ENCODE measurements at places on chromosomes 1 and 21. TPM values are rescaled to one million over a fixed set of nuclear protein-coding genes. Genes with fewer than 3 reads are reported as not detected.

The TTLL10 gene
- not detected for polyA plus RNA-seq

The KPRP gene
- polyA plus RNA-seq, result not detected

The BCL2L15 gene
- polyA plus RNA-seq, result 1.1 TPM

The SEMA6C gene
- polyA plus RNA-seq, result 78.9 TPM

The GNPAT gene
- polyA plus RNA-seq, result 75.0 TPM

The PTPN7 gene
- polyA plus RNA-seq, result 0.65 TPM

The GJA8 gene
- polyA plus RNA-seq, result not detected

The ELAPOR1 gene
- polyA plus RNA-seq, result 0.37 TPM

DNA sequence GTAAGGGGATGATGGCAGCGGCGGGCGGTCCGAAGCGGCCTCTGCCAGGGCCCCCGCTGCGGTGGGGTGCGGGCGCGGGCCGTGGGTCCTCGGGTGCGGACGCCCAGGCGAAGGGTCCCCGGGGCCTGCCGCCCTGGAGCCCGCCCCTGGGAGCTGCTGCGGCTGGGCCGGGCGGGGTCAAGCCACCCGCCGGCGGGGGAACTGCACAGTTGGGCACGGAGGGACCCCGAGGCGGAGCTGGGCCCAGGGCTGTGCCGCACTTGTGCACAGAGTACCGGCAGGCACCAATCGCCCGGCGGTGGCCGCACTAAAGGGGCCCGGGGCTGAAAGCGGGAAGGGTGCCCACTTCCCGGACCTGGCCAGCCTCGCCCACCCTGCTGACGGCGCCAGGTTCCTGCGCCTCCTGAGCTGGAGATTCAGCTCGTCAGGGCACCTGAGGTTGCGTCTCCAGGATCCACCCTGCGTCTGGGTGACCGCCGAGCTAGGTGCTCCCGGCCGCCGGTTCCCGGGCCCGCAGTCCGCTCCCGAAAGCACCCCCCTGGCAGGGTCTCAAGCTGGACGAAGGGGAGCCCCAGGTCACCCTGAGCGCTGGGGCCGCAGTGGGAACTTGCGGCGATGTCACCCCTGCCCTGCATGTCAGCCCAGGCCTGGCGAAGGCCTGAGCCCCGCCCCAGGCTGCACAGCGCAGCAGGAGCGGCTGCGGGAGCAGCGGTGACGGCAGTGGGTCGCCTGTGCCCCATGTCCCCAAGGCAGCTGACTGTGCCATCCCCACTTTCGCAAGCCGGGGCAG, 56.7 kb upstream of the ETV3 start:
- DNase-seq, result no peak

- no peak for DNase-seq
Measured at GRCh38 chr21:34834852-34835501, 166.2 kb downstream of the CLIC6 start.

DNA sequence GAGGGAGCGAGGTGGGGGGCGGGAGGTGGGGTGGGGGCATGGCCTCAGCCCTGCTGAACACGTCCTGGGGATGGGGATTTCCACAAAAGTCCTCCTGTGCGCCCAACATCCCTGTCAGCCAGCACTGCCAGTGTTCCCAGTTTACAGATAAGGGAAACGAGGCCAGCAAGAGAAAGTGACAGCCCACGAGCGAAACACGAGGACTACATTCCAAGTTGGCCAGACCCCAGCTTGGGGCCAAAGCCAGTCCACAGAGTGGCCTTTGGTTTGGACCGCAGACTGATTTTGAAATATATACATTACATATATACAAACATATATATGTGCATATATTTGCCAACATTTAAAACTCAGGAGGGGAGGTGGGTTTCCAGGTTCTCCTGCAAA, 5.0 kb downstream of the FBXO2 start:
- no peak for DNase-seq

- DNase-seq, result peak; percentile 71
Measured at GRCh38 chr1:241947354-241947753, 10.2 kb upstream of the BECN2 start.

DNA sequence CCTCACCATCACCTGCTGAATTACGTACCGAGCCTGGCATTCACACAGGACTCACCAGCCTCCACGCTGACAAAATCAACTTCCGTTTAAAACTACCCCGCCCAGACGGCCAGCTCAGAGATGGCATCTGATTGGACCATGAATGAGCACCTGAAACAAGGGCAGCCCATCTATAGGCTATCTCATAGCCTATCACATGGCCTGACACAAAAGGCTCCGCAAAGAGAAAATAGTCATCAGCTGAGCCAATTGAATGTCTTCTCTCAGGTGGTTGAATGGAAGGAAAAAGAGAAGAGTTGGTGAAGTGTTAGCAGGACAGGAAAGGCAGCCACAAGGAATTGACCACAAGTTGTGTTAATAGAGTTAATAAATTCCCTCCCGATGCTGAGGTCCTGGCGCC, 50.6 kb upstream of the ZC3H12A start:
- DNase-seq, result no peak

- DNase-seq, result no peak
Measured at GRCh38 chr1:1082776-1083415, 8.8 kb upstream of the RNF223 start.

GRCh38 chr1:114218361-114219171, 64.9 kb upstream of the SYT6 start:
- peak; percentile 56 for DNase-seq

DNA sequence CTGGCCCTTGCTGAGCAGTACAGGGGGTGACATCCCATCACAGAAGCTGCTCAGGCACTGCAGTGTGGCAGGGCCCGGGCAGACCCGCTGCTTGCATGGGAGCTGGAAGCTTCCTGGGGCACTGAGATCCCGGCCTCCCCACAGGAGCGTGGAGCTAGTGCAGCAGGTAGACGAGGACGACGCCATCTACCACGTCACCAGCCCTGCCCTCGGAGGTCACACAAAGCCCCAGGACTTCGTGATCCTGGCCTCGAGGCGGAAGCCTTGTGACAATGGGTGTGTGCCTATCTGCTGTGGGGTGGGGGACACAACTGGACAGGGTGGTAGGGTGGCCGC, 16.4 kb downstream of the FAM151A start:
- DNase-seq, result no peak

DNA sequence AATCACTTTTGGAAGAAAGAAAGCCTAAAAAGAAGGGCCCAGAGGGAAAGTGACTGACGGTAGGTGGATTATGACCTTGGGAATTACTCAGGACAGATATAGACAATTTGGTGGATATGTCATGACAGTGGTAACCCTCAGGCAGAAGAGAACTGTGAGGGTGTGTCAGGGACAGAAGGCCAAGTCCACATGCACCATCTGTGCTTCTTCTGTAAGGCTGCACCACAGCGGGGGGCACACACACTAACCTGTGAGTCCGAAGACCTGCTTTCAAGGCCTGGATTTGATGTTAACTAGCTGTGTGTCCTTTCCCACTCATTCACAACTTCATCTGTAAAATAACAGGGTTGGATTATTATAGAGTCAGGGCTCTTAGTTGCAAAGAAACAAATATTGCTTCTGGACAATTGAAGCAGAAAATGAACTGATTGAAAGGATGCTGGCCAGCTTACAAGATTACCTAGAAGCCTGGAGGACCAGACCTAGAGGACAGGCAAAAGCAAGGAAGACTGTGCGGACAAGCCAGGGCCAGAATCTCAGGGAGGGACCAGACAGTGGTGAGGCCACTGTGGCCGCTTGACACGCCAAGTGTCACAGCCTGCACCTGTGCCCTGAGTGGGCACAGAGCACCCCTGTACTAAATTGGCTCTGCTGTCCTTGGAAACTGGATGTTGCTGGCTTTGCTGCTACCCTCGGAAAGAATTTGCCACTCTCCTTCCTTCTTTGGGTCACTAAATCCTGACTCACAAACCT, 34.7 kb upstream of the USP24 start:
- DNase-seq, result no peak

DNA sequence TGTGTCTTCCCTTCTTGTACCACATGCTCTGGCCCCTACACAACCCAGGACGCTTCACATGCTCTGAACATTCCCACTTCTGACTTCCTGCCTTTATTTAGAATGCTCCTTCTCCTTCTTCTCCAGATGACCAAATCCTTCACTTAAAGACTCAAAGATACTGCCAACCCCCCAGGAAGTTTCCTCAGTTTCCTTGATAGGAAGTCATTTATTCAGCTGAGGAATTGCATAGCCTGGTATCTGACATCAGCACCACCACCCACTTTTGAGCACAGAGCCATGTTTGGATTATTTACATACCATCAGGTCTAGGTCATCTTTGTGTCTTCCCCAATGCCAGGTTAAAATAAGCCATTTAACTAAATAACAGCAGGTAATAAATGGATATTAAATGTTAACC, 42.4 kb downstream of the GFI1 start:
- DNase-seq, result no peak
